ENCODE measurements at places on chromosomes 12 and 14.

GRCh38 chr14:94936901-94937685 is 167.2 kb upstream of the GSC start:
- no peak for DNase-seq

DNA sequence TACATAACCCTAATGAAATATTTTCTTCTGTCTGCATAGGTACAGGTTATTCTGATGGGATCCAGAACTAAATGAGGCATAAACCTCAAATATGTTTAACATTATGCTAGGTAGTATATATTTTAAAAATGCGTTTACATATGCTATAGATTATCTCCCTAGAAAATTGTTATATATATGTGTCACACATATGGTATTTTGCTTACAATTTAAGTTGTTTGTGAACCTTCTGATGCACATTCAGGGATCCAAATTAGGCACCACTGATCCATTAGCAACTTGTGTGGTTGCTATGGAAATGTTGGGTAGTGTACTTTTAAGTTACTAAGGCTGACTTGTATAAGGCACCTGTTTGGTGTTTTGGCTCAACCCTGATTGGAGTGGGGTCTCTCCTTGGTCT is 456.7 kb downstream of the AEBP2 start:
- no peak for DNase-seq

- no peak for DNase-seq
Observed at GRCh38 chr12:30447061-30447750, 248.5 kb downstream of the IPO8 start.

GRCh38 chr12:11657511-11657910 is 8.0 kb downstream of the ETV6 start:
- DNase-seq: no peak

- DNase-seq: no peak
Observed at GRCh38 chr12:2691345-2692071, 103.3 kb upstream of the FKBP4 start.

- no peak for DNase-seq
Observed at GRCh38 chr12:88334271-88334670, 192.2 kb downstream of the TMTC3 start.

DNA sequence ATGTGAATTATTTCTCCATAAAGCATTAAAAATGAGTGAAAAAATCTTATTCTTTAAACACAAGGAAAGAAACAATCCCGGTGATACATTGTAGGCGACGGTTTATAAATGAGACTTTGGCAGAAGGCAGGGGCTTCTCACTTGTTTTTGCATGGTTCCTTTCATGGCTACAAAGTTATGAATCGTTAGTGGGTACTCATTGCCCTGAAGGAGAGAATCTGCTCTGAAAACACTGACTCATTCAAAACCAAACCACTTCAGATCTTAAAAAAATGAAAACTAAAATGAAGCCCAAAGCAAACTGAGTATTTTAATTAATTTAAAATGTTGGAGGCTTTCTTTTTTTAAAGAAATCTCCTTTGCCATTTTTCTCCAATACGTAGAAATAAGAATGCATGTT is 41.4 kb upstream of the AMIGO2 start:
- DNase-seq: no peak

Measured in central memory CD8-positive, alpha-beta T cell (primary cell).